ENCODE measurements at places on chromosomes 7 and 10.

DNA sequence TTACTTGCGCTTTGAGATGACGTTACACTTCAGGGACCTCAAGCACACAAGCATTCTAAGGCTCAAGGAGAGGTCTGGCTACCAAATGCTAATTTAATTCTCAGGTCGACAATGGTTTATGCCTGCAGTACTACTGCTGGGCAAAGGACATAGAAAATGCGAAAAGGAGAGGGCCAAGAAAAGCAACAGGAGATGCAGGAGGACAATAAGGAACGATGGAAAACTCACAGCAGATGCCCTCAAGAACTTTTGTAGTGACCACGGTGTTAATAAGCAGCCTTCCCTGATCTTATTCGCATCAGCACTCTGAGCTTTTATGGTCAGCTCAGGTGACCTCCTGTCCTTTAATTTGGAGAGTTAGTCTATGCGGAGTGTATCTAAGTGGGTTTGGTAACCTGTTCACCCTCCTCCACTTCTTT lies 146.3 kb downstream of the GPR85 start:
- no peak for DNase-seq

- DNase-seq, result no peak
Observed at GRCh38 chr7:157445956-157446295, 109.1 kb downstream of the DNAJB6 start.

- no peak for DNase-seq
Observed at GRCh38 chr7:108875139-108875538, 305.5 kb downstream of the DNAJB9 start.

DNA sequence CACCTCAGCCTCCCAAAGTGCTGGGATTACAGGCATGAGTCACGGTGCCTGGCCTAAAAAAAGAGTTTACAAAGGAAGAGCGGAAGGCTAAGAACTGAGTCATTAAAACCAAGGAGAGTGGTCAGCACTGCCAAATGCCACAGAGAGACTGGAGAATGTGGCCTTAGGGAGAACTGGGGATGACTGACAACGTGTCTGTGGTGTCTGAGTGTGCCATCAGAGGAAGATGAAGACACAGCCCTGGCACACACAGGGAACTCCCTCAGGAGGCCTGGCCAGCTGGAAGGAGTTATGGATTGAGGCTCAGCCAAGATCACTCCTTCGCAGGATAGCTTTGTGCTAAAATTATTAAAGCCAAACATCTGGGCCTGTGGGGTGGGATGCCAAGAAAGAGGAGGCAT lies 3.9 kb upstream of the INA start:
- DNase-seq, result peak; percentile 93

DNA sequence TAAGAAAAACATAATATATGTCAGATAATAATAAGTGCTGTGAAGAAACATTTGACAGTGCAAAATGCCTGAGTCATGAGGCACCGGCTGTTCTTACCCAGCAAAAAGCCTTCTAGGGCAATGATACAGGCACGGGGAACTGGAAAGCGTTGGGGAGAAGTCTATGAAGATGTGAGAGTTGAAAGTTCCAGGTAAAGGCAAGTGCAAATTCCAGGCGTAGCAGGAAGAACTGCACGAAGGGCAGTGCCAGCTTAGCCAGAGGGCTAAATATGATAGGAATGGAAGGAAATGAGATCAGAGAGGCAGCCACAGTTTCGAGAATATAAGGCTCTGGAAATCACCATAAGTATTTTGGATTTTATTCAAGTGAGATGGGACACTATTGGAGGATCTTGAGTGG lies 87.0 kb downstream of the IPMK start:
- no peak for DNase-seq

All from kidney epithelial cell (primary cell).